ENCODE measurements at places on chromosomes 1 and 21.

DNA sequence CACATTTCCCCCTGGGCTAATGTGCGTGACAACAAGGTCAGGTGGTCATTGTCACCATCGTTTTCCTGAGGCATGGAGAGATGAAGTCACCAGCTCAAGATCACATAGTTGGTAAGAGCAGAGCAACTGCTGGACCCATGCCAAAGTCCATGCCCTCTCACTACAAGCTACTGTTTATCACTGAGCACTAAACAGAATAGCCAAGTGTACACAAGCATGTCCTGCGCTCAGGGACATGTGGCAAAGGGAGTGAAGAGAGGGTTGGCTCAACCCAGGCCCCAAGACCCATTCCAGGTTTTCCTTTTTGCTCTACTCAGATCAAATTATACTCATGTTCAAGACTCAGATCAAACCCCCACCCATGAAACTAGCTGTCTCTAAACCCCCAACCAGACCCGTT is 20.8 kb downstream of the LRRC52 start:
- no peak for DNase-seq

DNA sequence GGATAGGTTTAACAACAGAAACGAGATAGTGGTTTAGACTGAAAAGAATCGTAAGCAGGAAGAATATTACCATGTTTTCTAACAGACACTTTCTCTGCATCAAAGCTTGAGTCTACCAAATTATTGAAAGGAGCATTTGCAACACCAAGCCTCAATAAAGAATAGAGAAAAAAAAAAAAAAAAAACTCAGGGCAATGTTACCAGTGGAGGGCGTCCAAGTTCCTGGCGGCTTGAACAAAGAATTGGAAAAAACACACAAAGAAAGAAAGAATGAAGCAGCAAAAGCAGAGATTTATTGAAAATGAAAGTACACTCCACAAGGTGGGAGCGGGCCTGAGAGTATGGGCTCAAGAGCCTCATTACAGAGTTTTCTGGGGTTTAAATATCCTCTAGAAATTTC is 686.5 kb upstream of the ADGRL2 start:
- no peak for DNase-seq

DNA sequence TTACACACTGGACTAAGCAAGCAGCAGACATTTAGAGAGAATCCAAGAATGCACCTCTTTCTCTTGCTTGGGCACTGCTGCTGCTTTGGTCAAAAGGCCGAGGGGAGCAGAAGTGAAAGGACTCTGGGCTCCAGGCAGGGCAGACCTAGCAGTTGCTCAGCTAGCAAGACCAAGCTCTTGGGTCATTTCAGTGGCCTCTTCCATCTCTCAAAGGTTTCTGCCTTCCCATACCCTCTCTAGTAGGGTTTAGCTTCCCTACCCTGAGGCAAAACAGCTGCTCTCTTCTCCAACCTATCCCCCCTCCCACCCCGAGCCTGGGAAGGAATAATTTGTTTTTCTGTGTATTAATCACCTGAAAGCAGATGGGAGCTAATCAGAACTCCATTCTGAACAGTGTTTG is 25.8 kb downstream of the TFAP2E start:
- no peak for DNase-seq

GRCh38 chr1:33321178-33321577 is 280 bp upstream of the A3GALT2 start:
- no peak for DNase-seq

GRCh38 chr1:84363019-84363418 is 35.3 kb upstream of the DNASE2B start:
- no peak for DNase-seq

DNA sequence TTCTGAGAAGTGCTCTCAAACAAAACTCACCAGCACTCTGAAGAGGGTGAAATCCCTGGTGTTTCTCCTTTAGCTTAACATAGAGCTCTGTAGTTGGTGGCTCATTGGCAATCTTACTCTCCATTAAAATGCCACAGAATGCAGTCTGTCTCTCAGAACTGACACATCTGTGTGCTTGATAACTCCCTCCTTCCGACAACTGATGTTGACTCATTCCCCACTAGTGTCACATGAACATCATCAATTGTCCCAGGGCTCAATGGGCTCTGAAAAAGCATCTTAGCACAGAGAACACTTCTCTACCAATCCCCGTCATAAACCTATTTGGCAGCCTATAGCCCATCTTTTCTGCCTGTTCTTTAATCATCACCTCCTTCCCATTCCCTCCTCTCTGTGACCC is 133.2 kb upstream of the ZC3H11B start:
- DNase-seq: no peak

GRCh38 chr1:21742578-21742977 is 40.4 kb downstream of the USP48 start:
- no peak for DNase-seq

DNA sequence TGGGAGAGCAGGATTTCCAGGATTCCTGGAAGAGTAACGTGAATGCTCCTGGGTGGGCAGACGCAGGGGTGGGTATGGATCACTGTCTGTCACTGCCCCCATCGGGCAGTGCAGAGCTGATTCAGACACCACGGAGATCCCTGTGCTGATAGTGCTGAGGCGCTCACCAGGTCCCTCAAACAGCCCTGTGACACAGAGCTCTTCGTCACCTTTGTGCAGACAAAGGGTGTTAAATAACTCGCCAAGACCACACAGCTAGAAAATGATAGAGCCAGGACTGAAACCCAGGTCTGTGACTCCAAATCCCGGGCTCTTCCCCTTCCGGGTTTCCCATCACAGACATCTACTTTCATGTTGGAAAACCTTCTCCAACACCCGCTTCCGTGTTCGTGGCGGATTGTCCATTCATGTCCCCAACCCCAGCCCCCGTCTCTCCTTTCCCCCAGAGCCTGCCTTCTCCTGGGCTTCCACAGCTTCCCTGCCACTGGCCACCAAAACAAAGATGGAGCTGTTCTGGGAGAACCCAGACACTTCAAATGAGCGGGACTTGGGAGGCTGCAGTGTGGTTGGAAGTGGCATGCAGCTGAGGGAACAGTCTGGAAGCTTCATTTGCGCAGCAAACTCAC is 2.6 kb downstream of the EFHD2 start:
- DNase-seq: no peak

DNA sequence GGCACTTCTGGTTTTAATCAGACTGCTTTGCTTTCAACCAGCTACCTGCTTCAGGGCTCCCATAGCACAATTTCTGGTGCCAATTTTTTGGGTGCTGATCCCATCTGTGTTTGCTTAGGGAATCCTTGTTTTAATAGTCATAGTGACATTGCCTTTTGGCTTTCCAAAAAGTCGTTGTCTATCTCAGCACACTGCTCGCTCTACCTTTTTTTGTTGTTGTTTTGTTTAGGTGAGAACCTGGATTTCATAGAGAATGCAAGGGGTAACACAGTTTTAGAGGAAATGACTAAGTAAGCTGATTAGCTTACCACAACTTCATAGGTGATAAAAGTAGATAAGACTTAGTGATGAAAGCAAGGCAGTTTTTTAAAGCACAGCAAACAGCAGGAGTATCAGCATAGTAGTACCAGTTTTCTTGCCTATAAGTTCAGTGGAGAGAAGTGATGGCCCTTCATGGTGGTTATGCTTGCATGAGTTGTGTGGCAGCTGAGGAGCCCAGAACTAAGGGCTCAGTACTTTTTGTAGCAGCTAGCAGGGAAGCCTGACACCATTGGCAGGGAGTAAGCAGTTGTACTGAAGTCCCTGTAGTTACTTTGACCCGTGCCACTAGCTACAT is 31.3 kb downstream of the NEK7 start:
- DNase-seq: no peak

- DNase-seq: no peak
Observed at GRCh38 chr1:109444346-109444745, 18.1 kb upstream of the PSMA5 start.

GRCh38 chr21:18954441-18954844 is 550.9 kb upstream of the TMPRSS15 start:
- no peak for DNase-seq

DNA sequence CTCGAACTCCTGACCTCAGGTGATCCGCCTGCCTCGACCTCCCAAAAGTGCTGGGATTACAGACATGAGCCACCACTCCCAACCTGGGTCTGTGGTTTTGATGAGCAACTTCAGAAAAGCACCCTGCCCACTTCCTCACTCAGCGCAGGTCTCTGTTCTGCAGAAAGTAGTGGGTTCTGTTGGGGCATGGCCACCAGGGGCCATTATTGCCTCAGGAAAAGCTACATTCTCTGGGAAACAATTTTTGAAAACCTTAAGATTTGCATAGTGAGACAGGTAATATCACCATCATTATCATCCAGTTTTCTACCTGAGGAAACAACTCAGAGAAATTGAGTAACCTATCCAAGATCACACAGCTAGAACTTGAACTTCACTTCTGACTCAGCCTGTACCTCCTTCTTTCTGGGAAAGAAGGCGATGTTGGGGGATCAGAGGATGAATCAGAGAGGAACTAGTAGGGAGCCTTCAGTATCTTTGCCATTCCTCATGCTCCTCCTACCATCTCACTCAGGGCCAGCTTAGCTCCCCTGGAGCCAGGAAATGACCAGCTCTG is 7.1 kb upstream of the NES start:
- no peak for DNase-seq

GRCh38 chr1:218347723-218348627 is 2.8 kb downstream of the TGFB2 start:
- DNase-seq: no peak

DNA sequence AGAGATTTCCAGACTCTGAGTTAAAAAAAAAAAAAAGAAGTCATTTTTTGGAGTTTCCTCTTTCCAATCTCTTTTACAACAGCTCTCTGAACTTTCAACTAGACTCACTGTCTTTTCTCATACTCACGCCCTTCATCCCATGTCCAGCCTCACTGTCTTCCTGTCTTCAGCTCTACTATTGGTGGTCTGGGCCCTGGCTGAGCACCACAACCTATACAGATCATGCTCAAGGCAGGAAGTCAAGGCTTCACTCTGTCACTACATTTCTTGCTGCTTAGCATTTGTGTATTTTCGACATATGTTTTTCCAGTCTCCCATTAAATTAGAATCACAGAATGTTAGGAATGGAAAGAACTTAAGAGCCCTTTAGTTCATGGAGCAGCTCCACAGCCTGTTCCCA is 106.4 kb upstream of the PPP2R5A start:
- no peak for DNase-seq

DNA sequence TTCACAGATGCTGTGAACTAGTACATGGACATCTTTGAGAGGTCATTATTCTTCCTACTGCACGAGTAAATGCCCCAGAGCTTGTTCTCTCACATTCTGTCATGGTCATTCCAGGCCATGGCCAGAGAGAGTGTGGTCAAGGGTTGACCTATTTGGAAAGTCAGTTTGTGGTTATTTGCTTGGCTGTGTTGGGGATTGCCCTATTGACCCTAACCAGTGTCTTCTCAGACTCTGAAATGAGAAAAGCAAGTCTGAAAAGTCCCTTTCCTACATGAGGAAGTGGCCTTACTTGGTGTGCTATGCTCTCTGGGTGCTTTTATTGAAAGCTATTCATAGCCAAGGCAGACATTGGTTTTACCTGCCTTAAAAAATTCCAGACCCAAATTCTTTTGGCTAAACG is 26.6 kb downstream of the CLIC6 start:
- DNase-seq: no peak

- DNase-seq: no peak
Observed at GRCh38 chr1:180425952-180426351, 76.4 kb downstream of the ACBD6 start.

DNA sequence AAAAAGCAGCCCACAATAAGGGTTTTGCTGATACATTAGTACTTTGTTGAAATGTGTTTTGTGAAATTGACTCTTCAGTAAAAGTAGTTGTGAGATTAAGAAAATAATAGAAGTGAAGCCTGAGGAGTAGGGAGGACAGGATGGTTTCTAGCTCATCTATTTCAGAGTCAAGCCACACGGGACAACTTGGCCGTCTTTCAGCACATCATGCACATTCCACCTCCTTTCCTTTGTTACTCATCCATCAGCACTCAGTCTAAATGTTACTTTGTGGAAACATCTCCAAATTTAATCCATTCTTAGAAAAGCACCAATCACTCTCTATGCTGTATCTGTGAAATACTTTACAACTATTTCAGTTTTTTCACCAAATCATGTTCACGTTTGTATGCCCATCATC is 223.3 kb downstream of the FGGY start:
- DNase-seq: no peak

GRCh38 chr1:228151180-228151925 is 1.6 kb downstream of the GJC2 start:
- no peak for DNase-seq

GRCh38 chr1:92511541-92511940 is 24.8 kb upstream of the GFI1 start:
- DNase-seq: no peak

GRCh38 chr1:44941424-44942324 is 44.7 kb downstream of the EIF2B3 start:
- no peak for DNase-seq

Measured in T1000 (cell line).